ENCODE measurements at places on chromosomes 11 and 22. TPM values are rescaled to one million over a fixed set of nuclear protein-coding genes. Genes with fewer than 3 reads are reported as not detected.
A peak's percentile ranks its signal among the peaks of the same experiment; 100 is the strongest.

DNA sequence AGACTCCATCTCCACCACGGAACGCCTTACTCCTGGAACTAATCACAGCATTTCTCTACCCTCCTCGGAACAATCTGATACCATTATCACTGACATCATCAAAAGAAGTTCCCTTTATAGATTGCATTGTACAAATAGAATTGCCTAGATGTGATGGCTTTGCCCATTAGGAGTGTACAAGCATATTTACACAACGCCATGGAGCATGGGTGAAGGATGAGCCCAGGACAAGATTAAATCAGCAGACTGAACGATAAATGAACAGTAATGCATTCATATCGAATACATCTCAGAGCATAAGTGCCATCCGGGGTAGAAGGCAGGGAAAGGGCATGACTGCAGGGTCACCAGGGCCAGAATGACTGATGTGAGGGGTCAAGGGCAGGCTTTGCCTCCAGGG lies 57.3 kb downstream of the KIRREL3 start:
- DNase-seq = no peak
- no peaks in the 10 kb centered on the region for H3K4me1 ChIP-seq
- no peak overlapping the region for H3K4me3 ChIP-seq
- H3K27ac ChIP-seq = no peak overlapping the region

DNA sequence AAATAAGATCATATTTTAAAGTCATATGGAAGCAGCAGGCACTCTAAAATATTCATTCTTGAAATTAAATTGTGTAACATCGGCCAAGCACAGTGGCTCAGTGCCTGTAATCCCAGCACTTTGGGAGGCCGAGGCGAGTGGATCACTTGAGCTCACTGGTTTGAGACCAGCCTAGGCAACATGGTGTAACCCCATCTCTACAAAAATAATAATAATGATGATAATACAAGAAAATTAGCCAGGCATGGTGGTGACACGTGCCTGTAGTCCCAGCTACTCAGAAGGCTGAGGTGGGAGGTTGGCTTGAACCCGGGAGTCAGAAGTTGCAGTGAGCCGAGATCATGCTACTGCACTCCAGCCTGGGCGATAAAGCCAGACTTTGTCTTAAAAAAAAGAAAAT lies 77.4 kb downstream of the TRIM29 start:
- H3K4me1 ChIP-seq = peaks cover 7% of the 10 kb centered on the region
- no peaks in the 10 kb centered on the region for H3K27me3 ChIP-seq
- H3K27ac ChIP-seq = no peak overlapping the region
- H3K36me3 ChIP-seq = no peaks in the 10 kb centered on the region

DNA sequence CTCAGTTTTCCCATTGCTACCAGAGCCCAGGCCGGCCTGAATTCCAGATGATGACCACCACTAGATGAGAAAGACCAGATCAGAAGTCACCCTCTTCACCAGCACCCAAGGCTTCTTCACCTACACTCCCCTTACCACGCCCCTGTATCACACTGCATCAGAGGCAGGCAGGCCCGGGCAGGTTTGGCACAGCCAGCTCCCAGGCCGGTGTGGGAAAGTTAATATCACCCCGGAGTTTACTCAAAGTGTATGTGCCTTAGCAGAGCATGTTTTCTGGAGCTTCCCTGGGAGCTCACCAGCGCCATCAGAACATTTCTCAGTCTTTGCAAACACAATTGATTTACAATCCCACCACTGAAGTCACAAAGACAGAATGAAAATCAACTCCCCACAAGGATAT lies 47.5 kb upstream of the POU2AF1 start:
- no peaks in the 10 kb centered on the region for H3K36me3 ChIP-seq
- H3K4me1 ChIP-seq = peaks cover 19% of the 10 kb centered on the region
- no peaks in the 10 kb centered on the region for H3K27me3 ChIP-seq
- H3K4me3 ChIP-seq = no peak overlapping the region
- DNase-seq = peak; percentile 30

GRCh38 chr11:130512662-130513061 lies 64.2 kb downstream of the ADAMTS15 start:
- H3K4me3 ChIP-seq = no peak overlapping the region
- no peaks in the 10 kb centered on the region for H3K4me1 ChIP-seq
- no peaks in the 10 kb centered on the region for H3K36me3 ChIP-seq
- DNase-seq = no peak
- H3K27me3 ChIP-seq = no peaks in the 10 kb centered on the region

Gene OR4C11
- total RNA-seq = not detected

GRCh38 chr11:2205214-2205720 lies 33.7 kb upstream of the TH start:
- no peaks in the 10 kb centered on the region for H3K27me3 ChIP-seq
- peak; percentile 2 for DNase-seq
- no peak overlapping the region for H3K4me3 ChIP-seq
- no peak overlapping the region for H3K27ac ChIP-seq

Gene APOBEC3A
- not detected for total RNA-seq

DNA sequence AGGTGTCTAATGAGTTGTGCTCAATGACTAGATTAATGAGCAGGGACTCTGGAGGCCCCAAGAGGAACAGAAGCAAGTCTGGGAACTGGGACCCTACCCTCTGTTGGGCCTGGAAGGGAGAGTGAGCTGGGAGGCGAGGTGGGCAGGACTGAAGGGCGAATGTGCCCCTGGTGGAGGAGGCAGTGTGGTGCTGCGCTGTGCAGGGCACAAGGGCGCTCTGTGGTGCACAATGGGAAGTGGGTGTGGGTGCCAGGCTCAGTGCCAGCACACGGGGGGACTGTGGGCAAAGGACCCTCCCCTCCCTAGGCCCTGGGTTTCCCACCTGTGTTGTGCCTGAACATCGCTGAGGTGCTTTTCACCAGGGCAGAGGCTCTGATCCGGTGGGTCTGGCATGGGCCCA lies 57.5 kb upstream of the TTLL12 start:
- H3K36me3 ChIP-seq = no peaks in the 10 kb centered on the region
- H3K27me3 ChIP-seq = no peaks in the 10 kb centered on the region
- H3K27ac ChIP-seq = no peak overlapping the region
- no peak overlapping the region for H3K4me3 ChIP-seq
- no peak for DNase-seq

GRCh38 chr22:24429411-24430365 lies 2.3 kb downstream of the ADORA2A start:
- no peak overlapping the region for H3K27ac ChIP-seq
- H3K27me3 ChIP-seq = peaks cover 20% of the 10 kb centered on the region
- no peak for DNase-seq
- H3K36me3 ChIP-seq = no peaks in the 10 kb centered on the region

Measured in endodermal cell (in vitro differentiated cells).